ENCODE measurements at places on chromosomes 3 and 15.

DNA sequence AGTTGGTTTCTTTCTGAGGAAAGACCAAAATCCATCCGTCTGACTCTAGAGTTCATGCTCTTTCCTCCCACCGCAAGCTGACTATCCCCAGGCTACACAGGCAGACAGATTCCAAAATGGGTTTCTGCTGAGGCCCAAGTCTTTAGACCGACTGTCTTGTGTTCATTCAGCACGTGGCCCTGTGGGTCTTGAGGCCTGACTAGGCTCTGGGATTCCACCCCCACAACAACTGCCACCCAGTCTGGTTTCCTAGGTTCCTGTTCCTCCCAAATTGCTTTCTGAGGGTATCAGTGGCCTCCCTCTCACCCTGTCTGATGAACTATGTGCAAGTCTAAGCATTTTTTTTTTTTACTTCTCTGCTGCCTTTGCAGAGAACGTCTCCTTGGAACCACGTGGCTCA is 67.7 kb downstream of the CYP19A1 start:
- no peak for DNase-seq

- no peak for DNase-seq
Measured at GRCh38 chr3:130389743-130390478, 44.4 kb downstream of the COL6A5 start.

DNA sequence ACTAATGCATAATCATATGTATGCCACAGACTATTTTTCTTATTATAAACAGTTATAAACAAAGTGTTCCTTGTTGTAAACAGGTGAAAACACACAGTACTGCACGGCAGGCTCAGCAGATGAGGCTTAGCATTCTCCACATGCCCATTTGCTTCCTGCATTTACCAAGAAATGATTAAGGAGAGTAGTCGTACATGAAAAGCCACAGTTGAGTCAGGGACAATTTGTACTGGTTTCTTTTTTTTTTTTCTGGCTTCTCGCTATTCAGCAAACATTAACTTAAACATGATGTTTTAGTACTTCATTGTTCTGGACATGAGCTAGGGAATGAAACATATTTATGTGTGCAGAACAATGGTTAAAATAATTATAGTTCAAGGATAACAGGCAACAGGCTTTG is 63.4 kb downstream of the GHSR start:
- no peak for DNase-seq

DNA sequence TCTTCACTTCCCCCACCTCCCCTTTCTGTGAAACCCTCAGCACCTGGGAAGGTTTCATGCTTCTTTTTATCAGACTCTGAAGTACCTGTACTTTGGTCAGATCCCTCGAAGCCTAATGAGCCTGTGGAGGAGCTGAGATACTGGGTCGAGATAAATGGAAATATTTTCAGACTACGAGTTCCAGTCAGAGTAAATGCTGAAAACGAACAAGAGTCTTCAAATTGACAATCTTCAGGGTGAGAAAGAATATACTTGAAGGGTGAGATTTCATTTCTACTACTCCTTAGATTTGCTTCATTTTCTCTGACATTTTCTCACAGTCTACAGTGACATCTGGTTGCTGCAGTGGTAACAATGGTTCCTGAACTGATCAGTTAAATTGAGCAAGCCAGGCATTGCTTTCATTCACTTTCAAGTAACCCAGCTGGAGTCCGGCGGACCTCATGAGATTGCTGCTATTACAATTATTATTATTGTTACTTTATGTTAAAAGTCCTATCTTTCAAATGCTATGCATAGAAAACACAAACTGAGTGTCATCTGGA is 337.2 kb downstream of the VGLL3 start:
- DNase-seq, result no peak

DNA sequence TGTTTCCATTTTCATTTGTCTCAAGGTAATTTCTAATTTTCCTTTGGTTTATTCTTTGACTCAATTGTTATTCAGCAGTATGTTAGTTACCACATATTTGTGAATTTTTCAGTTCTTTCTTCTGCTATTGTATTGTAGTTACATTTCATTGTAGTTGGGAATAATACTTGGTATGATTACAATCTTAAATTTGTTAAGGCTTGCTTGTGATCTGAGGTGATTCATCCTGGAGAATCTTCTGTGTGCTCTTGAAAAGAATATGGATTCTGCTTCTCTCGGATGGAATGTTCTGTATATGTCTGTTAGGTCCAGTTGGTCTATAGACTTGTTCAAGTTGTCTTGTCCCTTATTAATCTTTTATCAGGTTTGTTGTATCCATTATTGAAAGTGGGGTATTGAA is 63.4 kb upstream of the VEPH1 start:
- no peak for DNase-seq

- no peak for DNase-seq
Measured at GRCh38 chr15:51307811-51308210, 30.6 kb downstream of the CYP19A1 start.

DNA sequence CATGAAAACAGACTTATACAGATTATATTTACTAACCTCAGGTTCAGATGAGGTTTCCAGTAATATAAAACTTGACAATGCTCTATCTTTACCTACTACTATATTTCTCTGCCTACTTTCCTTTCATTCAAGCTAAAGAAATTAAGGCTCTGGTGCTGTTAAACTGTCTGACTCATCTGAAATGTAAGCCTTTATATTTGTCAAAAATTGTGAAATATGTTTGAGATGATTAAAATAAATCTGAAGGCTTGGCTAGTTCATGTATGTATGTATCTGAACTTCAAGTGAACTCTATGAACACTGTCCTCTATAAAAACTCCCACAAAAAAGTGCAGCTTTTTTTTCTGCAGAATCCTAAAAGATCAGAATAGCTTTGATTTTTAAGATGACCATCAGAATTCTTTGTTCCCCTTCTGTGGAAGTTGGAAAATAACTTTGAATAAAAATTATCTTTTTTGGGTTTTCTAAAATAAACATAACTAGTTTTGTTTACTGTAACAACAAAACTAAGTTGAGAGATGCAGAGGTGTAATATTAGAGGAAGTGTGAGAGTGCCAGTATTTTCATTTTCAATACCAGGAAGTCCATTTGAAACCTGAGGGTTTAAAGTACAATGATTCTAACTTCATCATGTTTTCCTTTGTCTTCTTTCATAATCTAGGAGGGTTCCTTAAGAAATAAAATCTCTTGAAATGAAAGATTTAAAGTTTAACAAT is 42.2 kb downstream of the ILDR1 start:
- no peak for DNase-seq

DNA sequence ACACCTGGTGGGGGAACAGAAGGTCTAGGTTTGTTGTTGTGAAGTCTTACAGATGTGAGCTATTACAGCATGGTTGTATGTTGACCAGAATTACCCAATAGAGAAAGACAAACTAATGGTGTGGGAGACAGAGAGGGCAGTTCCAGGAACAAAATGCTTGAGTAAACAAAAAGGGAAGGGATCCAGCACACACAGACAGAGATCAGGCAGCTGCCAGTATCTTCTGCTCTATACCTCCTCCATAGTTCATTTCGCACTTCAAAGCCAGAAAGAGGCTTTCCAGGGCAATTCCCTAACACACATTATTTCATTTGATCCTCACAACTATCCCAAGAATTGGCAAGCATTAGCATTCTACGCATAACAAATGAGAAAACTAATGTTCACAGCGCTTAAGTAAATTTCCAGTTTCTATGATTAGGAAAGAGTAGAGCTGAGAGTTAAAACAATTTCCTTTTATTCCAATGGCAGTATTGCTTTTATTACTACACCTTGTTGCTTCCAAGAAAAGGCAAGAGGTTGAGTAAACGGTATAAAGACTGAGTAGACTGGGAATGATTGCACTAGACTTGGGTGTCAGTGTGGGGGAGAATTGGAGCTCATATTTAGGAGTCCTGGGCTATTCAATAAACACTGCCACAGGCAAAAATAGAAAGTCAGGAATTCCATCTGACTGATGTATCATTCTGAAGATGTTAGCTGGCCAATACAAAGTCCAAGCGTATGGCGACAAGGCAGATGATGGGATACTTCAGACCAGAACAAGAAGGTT is 39.7 kb upstream of the ZNF280D start:
- no peak for DNase-seq

- no peak for DNase-seq
Measured at GRCh38 chr15:88982304-88982945, 69.2 kb upstream of the MFGE8 start.
